ENCODE measurements at places on chromosomes 4 and X. TPM values are rescaled to one million over a fixed set of nuclear protein-coding genes. Genes with fewer than 3 reads are reported as not detected.

- no peak for DNase-seq
Measured at GRCh38 chr4:25065932-25066590, 35.3 kb upstream of the LGI2 start.

EPGN gene
- not detected for total RNA-seq

- DNase-seq, result no peak
Measured at GRCh38 chr4:99264927-99265326, 25.9 kb downstream of the ADH1A start.

DNA sequence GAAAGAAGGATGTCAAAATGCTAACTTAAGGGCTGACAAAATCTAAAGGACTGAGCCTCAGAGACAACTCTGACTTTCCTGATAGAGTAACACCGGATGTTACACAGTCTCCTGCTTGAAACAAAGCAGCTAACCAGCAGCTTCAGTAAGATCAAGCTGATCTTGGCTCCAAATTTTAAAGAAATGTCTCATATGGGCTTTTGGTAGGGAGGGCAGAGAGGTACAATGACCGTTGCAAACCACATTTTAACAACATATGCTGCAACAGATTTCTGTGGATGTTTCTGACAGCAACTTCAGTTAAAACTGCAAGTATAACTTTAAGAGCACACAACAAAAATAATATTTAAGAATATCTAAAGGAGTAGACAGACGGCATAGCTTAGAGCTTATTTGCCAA lies 9.1 kb downstream of the RPGR start:
- DNase-seq, result no peak

GRCh38 chr4:138976526-138976925 lies 39.1 kb upstream of the NOCT start:
- DNase-seq, result no peak

- no peak for DNase-seq
Measured at GRCh38 chr4:78749258-78749971, 26.7 kb upstream of the BMP2K start.

TMEM255A gene
- total RNA-seq, result 1.6 TPM

DNA sequence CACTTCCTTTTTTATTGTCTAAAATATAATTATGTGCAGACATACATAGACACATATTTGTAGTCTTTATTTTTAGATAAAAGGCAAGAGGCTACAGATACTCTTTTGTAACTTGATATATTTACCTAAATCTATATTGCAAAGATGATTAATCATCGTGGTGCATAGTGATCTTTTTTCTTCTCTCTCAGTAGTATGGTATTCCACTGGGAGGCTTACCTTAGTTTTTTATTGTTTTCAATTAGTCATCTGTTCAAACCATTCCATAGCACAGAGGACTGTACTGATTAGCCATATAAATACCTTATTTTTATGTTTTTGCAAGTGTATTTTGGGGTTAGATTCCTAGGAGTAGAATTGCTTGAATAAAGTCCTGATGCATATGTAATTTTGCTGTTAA lies 619.7 kb downstream of the GRXCR1 start:
- DNase-seq, result no peak

DNA sequence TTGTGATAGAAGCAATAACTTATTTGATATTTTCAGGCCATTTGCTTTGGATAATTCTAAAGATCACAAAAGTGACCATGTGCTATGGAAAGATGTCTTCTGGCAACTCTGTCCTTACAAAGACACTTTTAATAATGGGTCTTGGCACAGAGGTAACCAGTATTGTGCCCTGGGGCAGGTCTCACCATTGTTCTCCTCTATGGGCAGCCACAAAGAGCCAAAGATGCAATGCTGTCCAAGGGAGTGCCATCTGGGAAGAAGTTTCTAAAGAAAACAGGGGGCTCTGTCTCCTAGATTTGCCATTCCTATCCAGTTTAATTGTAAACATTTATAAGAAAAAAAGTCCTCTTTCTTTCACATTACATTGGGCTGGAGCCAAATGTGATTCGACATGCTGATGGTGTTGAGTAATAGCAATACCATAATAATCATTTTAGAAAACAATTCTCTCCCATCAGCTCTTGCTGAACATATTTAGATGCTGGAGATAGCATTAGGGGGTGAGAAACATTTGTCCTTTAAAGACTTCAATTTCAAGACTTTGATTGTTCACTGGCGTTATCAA lies 179.9 kb downstream of the KIT start:
- DNase-seq, result no peak
